Esophagus squamous epithelium (tissue), 5 donors: ENCODE measurements at places on chromosomes 3 and 15.

DNA sequence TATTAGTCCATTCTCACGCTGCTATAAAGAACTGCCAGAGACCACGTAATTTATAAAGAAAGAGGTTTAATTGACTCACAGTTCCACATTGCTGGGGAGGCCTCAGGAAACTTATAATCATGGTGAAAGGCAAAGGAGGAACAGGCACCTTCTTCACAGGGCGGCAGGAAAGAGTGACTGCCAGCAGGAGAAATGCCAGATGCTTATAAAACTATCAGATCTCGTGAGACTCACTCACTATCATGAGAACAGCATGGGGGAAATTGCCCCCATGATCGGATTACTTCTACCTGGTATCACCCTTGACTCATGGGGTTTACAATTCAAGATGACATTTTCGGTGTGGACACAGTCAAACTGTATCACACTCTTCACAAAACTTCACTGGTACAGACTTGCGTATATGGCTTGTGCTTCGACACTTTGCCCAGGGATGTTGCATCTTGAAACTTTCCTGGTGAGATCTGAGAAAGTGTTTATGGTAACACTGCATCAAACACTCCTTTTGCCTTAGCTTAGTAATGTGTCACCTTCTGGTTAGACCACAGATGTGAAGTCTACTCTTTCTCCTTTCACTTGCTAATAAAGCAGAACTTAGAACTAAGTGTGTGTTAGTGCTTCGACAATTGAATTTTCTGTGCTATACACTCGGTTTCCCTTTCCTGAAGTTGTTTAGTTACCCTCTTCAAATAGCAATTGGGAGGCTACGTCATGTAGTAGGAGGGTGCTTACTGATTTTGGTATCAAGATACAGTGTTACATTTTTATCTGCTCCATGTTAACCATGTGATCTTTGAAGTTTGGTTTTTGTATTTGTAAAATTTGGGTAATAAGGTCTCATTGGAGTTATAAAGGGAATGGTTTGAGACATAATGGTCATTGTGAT is 185.7 kb downstream of the LPP start:
- DNase-seq: no peak

- DNase-seq: no peak
These were observed 23.4 kb upstream of the FXR1 start for GRCh38 chr3:180888992-180889560.

- no peak for DNase-seq
These were observed 501.5 kb upstream of the THBS1 start for GRCh38 chr15:39079296-39079847.

GRCh38 chr3:137259089-137259488 is 301.3 kb downstream of the IL20RB start:
- DNase-seq: no peak

GRCh38 chr15:65375871-65376607 is 1.8 kb downstream of the IGDCC3 start:
- DNase-seq: no peak

DNA sequence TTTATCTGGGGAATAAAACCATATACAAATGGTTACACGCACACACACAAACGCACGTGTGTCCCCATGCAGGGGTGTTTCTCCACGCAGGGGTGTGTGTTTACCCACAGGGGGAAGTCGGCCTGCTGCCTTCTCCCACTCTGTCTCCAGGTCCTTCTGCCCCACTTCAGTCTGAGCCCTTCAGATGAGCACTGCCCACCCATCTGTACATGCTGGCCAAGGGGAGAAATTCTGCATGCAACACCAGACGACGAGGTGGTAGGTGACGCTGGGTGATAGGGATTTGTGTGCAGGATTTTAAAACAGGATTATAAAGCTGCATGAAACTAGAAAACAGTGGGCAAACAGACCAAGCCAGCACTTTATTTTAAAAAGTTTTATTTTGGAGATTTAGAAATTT is 122.5 kb downstream of the TJP1 start:
- no peak for DNase-seq

GRCh38 chr3:34377961-34378360 is 579.5 kb downstream of the PDCD6IP start:
- DNase-seq: no peak

GRCh38 chr15:81024265-81024872 is 23.6 kb downstream of the TLNRD1 start:
- no peak for DNase-seq

DNA sequence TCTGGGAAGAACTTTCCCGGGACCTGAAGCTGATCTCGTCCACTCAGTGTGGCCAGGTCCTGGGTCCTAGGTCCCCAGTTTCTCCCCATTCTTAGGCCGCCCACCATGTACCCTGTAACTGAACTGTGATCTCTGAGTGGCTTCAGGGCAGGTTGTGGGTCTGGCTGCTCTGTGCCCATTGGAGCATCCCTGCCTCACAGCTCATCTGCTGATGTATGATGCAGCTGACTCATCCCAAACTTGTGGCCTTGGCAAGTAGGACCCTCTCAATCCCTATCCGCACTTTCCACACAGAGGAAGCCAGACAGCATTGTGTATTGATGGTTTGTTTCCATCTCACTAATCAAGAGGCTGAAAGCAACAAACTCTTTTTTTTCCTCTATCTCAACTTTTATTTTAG is 69.1 kb upstream of the XCR1 start:
- no peak for DNase-seq

GRCh38 chr3:42710323-42711021 is 7.9 kb upstream of the HHATL start:
- no peak for DNase-seq
